Epithelial cell of esophagus (primary cell): ENCODE measurements at places on chromosomes 5 and 9.

GRCh38 chr9:97907632-97908031 is 14.7 kb downstream of the TRMO start:
- DNase-seq, result no peak

- DNase-seq, result no peak
Measured at GRCh38 chr9:17905366-17905765, 326.5 kb downstream of the SH3GL2 start.

DNA sequence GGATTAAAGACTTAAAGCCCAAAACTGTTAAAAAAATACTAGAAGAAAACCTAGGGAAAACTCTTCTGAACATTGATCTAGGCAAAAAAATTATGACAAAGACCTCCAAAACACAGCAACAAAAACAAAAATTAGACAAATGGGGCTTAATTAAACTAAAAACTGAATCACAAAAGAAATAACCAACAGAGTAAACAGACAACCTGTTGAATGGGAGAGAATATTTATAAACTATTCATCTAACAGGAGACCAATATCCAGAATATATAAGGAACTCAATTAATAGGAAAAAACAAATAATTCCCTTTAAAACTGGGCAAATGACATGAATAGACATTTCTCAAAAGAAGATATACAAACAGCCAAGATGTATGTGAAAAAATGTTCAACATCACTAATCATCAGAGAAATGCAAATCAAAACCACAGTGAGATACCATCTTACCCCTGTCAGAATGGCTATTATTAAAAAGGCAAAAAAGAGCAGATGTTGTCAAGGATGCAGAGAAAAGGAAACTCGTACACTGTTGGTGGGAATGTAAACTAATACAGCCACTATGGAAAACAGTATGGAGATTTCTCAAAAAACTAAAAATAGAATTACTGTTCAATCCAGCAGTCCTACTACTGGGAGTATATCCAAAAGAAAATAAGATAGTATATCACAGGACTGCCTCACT is 50.2 kb upstream of the TLX3 start:
- no peak for DNase-seq

DNA sequence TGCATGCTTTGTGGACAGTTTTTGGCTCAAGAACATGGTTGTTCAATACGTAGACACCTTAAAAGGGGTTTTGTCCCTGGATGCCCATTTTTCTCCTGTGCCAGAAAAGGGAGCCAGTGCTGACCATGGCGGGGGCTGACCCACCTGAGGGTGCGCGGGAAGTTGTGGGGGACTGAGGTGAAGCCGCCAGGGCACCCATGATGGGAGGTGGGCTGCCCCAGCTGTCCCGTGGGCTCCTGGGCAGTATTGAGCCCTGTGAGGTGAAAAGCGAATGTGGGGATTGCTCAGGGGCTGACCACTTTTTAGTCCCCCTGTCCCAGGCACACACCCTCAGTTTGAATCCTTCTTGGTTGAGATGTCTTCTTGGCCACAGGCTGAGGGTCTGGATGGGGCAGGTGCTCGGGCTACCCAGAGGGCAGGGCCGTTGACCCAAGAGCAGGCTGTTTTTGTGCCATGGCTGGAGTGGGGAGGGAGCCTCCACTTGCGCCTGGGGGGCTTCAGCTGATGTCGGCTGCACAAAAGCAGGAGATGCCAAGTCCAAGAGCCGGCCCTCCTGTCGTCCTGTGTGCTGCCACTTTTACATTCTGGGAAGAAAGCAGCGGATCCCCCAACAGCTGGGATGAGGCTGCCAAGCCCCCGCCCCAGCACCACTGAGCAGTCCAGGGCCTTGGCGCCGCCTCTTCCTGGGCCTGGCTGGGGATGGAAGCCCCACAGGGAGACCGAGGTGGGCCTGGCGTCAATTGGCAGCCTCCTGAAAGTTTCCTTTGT is 120.1 kb downstream of the WNK2 start:
- no peak for DNase-seq

- DNase-seq, result no peak
Measured at GRCh38 chr5:114312658-114313057, 49.2 kb upstream of the KCNN2 start.

DNA sequence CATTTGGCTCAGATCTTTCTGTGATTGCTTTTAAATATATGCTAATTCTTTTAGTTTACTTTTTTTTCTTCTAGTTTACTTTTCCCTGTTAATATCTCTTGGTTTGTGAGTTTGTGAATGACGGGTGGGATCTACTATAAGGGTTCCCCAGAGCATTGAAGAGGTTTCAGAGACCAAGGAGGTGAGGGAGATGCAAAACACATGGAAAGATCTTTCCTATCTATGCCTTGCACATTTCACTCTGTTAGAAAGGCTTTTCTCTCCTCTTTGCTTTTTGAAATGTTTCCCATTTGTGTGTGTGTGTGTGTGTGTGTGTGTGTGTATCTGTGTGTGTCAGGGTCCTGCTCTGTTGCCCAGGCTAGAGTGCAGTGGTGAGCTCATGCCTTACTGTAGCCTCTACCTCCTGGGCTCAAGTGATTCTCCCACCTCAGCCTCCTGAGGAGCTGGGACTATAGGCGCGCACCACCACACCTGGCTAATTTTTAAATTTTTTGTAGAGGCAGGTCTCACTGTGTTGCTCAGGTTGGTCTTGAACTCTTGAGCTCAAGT is 50.7 kb downstream of the CNTLN start:
- DNase-seq, result no peak

DNA sequence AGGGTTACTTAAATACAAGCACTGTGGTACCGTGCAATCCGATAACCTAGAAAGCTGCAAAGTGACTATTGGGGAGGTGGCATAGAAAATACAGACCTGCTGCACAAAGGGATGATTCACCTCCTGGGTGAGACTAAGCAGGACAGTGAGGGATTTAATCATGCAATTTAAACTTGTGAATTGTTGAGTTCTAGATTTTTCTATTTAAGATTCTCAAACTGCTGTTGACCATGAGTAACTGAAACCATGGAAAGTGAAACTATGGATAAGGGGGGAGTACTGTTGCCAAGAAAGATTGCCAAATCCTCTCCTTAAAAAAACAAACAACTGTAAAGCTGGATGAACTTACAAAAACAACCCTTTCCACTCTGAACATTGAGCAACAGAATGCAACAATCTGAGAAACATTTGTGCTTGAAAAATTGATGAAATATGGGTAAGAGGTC is 61.5 kb upstream of the NUDT12 start:
- peak; percentile 51 for DNase-seq

DNA sequence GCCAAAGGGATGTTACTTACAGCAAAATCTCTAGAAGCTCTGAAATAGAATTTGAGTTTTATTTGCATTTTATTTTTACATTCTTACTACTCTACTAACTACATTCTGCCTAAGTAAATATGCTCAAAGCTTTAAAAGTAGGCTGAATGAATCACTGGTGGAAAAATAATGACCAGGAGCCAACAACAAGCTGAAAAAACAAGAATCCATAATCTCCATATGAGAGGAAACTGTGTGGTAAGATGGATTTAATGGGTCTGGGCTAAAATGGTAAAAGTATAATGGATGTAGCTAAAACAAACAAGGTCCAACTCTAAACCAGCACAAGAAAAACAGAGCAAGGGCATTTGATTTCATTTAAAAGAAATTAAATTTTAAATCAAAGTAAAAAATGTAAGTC is 525.8 kb upstream of the FTMT start:
- no peak for DNase-seq

DNA sequence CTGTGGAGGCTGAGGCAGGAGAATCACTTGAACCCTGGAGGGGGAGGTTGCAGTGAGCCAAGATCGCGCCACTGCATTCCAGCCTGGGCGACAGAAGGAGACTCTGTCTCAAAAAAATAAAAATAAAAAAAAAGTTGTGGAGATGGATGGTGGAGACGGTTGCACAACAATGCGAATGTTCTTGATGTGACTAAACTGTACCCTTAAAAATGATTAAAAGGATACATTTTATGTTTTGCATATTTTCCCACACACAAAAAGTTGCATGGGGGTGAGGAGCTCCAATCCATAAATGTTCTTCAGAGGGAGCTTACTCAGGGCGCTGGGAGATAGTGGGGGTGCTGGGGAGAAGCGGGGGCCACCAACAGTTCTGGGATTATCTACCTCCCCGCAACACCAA is 43.8 kb upstream of the CDKN2AIPNL start:
- no peak for DNase-seq

DNA sequence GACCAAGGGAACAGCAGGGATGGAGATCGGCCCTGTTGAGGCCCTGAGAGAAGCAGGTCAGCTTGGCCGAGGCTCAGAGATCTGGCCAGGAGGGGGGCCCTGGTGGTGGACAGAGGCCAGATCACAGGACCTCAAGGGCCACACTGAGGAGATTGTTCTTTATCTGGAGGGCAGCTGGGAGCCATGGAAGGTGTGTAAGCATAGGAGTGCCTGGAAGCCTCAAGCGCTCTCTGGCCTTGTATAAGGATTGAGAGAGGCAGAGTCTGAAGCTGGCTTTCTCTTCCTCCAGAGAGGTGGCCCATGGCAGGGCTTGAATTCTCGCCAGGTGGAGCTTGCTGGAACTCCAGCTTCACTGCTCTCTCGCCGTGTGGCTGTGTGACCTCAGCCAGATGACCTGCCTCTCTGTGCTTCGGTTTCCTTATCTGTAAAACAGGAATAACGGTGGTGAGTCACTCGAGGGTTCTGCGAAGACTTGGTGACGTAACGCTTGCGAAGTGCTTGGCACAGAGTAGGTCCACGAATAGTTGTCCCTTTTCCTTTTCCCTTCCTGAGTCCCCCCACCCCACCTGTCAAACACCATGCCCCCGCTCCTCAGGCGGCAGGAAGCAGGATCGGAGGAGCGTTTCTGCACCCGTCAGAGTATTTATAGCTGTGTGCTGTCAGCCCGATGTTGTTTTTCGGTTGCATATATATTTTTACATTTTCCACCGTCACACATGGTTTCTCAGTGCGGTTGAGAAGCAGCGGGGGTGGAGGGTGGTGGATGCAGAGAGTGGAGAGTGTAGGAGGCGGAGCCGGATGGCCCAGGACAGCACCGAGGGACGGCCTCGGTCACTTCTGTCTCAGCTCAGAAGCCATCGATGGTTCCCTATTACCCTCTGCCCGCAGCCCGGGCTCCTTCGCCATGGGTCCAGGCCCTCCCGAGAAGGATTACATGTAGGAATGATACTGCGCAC is 17.0 kb upstream of the CRB2 start:
- no peak for DNase-seq

- peak; percentile 62 for DNase-seq
Measured at GRCh38 chr5:126124706-126125345, 298.4 kb upstream of the GRAMD2B start.

GRCh38 chr9:82706786-82707185 is 356.2 kb downstream of the RASEF start:
- DNase-seq, result no peak

GRCh38 chr5:37900692-37901091 is 60.9 kb upstream of the GDNF start:
- DNase-seq, result peak; percentile 25

DNA sequence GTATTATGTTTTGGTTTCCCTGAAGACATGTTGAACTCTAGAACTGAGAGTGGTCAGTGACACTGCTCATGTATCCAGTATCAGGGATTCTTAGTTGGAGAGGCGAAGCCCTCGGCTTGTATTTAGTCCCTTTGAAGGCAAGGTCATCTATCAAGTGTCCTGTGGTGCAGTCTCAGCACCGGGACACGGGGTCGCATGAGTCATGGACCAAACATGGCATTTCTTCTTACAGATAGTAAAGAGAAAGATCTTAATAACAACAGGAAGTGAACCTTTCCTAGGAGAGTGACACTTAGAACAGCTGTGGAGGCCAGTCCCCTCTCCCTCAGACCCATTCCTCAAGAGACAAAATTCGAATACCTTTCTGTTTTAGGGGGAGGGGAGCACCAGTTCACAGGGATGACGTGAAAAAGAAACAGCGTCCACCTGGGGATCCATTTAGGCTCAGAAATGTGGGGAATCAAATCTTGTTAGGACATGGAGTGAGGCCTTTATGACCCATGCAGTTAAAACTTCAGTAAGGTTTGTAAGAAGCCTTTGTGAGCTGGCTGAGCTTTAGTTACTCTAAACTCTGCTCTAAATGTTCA is 86.5 kb downstream of the ADGRV1 start:
- DNase-seq, result no peak

GRCh38 chr9:90890146-90890810 is 88.7 kb downstream of the SYK start:
- DNase-seq, result no peak

- peak; percentile 76 for DNase-seq
Measured at GRCh38 chr9:36396985-36397384, 3.1 kb downstream of the RNF38 start.

- DNase-seq, result no peak
Measured at GRCh38 chr5:171445644-171446516, 26.4 kb downstream of the FGF18 start.

- peak; percentile 40 for DNase-seq
Measured at GRCh38 chr5:84564321-84565075, 179.8 kb upstream of the EDIL3 start.

- DNase-seq, result no peak
Measured at GRCh38 chr5:42309865-42310264, 113.4 kb upstream of the GHR start.

- DNase-seq, result no peak
Measured at GRCh38 chr5:125316915-125317535, 570.6 kb upstream of the ZNF608 start.

GRCh38 chr5:122170620-122171019 is 41.3 kb downstream of the ZNF474 start:
- DNase-seq, result peak; percentile 81

DNA sequence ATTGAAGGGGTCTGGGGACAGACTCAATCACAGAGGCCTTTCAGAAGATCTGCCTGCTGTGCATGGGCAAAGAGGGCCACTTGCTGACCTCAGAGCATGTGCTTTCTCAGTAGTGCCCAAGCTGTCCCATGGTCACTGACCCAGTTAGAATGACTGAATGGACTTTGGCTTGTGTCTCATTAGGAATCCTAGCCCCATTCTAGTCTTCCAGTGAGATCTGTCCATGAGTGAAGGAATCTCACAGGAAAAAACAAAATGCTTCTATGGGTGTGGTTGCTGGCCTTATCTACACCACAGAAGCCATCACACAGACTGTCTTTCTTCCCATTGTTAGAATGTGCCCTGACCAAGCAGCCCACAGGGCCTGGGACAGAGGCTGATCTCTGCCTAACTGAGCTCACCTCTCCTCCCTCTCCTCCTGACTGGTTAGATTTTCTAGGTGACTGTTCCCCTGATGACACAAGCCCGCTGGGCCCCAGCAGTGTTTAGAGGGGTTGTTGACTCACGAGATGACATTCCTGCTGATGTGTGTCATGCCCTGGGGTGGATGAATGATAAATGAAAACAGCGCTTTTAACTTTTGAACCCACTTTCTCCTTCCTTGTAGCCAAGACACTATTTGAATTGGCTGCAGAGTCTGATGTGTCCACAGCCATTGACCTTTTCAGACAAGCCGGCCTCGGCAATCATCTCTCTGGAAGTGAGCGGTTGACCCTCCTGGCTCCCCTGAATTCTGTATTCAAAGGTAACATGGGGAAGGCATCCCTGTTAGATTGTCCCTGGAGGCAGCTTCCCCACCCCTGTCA is 24.8 kb downstream of the TGFBI start:
- DNase-seq, result peak; percentile 97

GRCh38 chr9:99722877-99723276 is 98.8 kb upstream of the NR4A3 start:
- DNase-seq, result no peak

- no peak for DNase-seq
Measured at GRCh38 chr5:4901305-4901811, 238.8 kb upstream of the ADAMTS16 start.
